Retina (tissue), 1 donor: ENCODE measurements at places on chromosomes 11 and 22.

- DNase-seq = no peak
These were observed 20.1 kb upstream of the SPINDOC start for GRCh38 chr11:63793161-63793560.

GRCh38 chr11:12415342-12415966 lies 38.1 kb downstream of the PARVA start:
- no peak for DNase-seq

DNA sequence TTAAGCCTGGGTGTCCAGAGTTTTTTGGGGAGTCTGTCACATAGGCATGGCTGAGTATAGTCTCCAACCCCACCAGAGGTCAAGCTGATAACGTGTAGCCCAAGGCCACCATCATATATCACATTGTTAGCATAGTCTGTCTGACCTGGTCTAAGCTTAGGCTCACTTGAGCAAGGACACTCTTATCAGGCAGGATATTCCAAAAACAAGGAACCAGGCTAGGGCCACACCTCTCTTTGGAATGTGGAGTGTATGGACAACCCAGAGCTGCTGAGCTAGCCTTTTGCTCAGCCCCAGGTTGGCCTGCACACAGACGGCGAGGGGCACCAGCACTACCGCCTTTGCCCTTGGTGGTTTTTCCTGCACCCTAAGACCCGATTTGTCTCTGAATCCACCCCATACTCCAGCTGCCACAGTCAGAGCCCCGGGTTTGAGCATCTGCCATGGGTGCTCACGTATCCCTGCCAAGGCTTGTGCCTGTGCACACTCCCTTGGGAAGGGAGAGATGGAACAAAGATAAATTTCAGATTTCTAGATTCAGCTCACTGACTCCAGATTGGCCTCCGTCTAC lies 7.2 kb downstream of the SNAP29 start:
- no peak for DNase-seq

DNA sequence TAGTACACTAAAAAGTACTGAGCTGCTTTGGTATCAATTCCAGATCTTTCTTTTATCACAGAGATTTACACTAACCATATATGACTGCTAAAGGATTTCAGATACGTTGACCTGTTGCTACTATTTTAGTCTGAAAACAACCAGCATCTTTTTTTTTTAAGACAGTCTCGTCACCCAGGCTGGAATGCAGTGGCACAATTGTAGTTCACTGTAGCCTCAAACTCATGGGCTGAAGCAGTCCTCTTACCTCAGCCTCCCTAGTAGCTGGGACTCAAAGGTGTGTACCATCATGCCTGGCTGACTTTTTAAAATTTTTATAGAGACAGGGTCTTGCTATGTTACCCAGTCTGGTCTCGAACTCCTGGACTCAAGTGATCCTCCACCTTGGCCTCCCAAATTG lies 24.2 kb upstream of the L3MBTL2 start:
- no peak for DNase-seq

DNA sequence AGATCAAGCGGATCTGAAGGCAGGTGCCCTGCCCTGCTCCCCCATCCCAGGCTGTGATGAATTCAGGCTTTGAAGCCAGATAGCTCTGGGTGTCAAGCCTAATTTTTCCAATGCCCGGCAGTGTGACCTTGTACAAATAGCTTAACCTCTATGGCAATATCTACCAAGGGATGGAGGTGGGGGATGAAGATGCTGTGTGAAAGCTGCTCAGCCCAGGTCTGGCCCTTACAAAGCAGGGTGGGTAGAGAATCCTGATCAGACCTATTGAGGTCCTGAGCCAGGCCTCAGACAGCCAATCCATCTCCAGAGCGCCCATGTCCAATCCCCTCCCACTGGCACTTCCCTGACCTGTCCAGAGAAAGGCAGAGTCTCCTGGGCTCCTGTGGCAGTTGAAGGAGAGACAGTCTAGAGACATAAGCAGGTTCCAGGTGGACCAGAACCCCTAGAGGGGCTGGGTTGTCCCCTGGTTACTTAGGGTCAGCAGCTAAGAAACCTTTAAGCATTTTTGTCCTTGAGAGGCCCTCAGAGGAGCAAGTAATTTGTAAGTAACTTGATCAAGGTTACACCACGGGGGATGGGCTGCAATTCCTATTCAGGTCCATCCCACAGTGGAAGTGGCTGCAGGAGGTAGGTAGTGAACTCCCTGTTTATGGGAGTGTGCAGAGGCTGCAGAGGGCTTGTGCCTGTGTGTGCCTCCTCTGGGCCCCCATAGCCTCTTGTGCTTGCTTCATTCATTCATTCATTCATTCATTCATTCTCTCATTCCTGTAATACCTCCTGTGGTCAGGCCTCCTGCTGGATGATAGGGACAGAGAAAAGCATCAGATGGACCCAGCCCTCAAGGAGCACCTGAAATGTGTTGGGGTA lies 10.4 kb downstream of the P2RY2 start:
- no peak for DNase-seq

GRCh38 chr11:128057786-128058395 lies 529.5 kb downstream of the ETS1 start:
- no peak for DNase-seq

GRCh38 chr22:35489239-35489638 lies 51.4 kb upstream of the RASD2 start:
- DNase-seq = peak; percentile 58

- no peak for DNase-seq
These were observed 36.5 kb upstream of the ANKK1 start for GRCh38 chr11:113351068-113351450.

DNA sequence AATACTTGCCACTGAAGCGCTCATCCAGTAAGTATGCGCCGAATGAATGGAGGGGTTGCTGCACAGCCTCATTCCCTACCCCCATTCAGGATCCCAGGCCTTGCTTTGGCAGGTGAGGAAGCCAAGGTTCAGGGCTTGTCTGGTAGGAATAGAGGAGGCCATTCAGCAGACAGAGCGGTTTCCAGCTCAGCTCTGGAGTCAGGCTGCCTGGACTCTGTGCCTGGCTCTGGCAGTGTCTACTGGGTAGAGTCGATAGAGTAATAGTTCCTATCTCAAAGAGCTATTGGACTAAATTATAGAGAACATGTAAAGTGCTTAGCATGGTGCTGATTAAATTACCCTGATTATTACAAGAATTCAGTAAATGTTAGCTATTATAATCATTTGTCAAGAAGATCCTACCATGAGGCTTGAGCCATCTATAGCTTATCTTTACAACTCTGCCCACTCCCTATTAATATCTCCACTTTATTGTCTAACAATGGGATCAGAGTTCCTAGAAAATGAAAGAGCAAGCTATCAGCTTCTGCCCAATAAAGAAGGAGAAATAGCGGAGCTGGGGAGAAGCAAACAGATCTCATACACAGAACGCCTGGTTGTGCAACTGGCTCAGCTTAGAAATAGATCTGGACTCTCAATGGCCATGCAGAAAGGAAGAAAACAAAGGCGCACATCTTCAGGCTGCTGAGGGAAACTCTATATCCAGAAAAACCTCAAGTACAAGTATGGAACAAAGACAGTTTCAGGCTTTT lies 6.6 kb upstream of the SNX32 start:
- no peak for DNase-seq

- DNase-seq = no peak
These were observed 19.2 kb downstream of the MRGPRX3 start for GRCh38 chr11:18151581-18151980.

- DNase-seq = peak; percentile 35
These were observed 1.7 kb upstream of the IGSF22 start for GRCh38 chr11:18727479-18728236.

DNA sequence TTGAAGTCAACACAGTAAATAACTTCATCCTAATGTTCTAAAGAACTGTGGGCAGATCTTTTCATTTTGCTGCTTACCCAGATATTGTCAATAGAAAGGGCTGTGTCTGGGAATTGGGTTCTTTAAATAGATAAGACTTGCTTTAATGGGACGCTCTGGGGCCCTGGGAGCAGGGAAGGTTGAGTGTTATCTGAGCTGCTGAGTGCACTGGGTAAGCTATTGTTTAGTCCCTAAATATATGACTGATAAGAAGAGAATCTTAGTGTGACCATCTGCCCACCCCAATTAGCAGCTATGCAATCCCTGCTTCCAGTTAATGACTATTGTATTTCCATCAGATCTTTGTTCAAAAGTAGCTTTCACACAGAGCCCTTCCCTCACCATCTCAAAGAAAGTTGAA lies 44.4 kb downstream of the ARHGAP42 start:
- DNase-seq = no peak

DNA sequence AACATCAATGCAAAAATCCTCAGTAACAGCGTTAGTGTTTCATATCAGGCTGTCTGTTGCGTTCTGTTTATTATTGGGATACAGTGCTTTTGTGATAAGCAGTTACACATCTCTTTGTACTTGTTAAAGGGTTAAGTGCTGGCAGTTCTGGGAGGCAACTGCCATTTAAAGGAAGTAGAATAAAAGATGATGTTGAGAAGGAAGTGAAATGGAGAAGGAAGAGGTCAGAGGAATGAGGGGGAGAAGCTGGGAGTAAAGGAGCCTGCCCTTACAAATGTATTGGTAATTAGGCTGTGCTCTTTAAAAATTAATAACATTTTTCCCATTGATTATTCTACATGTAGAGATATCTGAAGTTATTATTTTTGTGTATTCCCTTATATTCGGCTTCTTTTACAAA lies 674.7 kb downstream of the NTM start:
- no peak for DNase-seq

DNA sequence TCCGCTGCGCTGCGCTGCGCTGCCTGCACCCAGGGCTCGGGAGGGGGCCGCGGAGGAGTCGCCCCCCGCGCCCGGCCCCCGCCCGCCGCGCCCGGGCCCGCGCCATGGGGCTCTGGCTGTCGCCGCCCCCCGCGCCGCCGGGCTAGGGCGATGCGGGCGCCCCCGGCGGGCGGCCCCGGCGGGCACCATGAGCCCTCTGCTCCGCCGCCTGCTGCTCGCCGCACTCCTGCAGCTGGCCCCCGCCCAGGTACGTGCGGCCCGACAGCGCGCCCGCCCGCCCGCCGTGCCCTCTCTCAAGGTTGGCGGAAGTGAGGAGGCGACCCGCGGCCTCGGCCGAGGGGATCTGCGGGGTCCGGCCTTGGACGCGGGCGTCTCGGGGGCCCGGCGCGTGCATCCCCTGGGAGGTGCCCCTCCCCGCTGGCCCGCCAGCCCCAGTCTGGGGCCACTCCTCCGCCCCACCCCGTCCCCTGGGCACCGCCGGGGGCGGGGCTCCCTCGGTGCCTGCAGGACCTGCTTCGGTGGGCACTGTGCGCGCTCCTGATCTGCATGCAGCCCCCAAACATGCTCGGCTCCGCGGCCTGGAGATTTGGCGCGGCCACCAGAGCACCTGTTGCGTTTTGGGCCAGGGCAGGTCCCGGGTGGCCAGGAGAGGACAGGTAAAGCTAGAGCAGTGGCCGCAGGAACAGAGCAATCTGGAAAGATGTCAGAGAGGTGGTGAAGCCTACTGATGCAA lies 429 bp downstream of the VEGFB start:
- DNase-seq = peak; percentile 52

GRCh38 chr22:47918276-47918921 lies 1155.9 kb downstream of the TBC1D22A start:
- DNase-seq = peak; percentile 90

- peak; percentile 86 for DNase-seq
These were observed 497.2 kb downstream of the NTM start for GRCh38 chr11:131867457-131868257.

DNA sequence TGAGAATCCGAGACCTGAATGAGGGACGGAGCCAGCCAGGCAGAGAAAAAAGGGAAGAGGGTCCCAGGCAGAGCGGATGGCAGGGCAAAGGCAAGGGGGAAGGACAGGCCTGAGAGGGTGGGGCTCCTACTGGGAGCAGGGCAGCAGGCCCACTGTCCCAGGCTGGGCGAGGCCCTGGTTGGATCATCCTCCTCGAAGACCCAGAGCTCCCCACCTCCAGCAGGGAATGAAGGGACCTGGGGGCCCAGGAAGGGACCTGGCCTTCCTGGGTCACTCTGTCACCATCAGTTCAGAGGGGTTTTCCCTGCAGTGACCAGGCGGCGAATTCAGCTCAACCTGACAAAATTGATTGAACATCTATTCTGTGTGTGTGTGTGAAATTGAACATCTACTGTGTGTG lies 4.0 kb downstream of the CD5 start:
- no peak for DNase-seq

DNA sequence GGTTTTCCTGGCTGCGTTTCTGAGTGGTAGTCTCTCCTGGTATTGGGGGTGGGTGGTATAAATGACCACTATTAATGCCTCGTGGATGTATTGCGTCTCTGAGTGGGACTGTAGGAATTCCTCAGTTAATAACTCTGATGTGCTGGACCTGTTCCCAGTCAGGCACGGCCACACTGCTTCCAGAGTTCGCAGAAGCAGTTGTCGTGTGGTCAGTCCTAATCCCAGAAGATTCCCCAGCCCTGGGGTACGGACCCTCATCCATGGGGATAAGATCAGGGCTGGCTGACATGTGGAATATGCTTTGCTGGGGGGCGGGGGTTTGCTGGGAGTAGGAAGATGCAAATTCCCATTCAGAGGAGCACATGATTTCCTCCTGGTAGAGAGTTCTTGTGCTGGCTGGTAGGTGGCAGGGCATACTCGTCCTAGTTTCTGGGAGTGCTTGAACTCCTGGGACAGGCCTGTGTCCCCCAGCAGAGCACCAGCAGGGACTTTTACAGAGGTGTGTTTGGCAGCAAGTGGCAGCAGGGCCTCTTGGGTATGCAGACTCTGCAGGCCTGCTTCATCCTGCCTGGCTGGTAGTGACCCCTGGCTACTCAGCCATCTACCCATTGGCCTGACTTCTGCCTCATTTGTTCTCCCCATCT lies 157.4 kb downstream of the NAV2 start:
- DNase-seq = no peak

DNA sequence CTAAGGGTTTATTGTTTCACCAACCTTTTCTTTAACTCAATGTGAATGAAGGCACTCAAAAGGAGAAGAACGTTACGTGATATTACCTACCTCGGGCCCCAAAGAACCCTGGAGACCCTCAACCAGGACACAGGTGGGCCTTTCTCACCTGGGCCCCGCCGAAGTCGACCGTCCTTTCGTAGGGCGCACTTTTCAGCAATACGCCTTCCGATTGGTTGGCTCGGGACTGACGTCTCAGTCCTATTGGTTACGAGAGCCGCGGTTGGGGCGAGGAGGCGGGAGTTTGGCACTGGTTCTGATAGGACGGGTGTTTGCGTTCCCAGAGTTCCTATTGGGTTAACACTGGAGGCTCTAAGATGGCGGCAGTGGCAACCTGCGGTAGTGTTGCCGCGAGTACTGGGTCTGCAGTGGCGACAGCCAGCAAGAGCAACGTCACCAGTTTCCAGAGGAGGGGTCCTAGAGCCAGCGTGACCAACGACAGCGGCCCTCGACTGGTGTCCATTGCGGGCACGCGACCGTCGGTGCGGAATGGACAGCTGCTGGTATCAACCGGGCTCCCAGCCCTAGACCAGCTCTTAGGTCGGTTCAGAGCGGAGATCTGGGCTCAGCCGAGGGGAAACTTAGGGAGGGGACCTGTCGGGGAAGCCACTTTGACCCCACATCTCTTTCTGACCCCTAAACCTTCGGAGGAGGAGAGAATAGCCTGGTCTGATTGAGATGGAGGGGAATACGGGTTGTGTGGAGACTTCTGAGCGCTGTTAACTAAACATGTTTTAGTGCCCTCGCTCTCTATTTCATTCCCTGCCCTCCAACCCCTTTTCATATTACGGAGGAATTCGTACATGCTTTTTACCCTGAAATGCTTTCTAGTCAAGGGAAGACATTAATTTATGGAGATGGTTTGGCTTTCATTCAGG lies at the start of the genes ELP4 and IMMP1L:
Gene ELP4, plus strand, starts transcription at position 339 of the 917 bp plus-strand sequence. Its CDS starts 18 bp downstream, at position 357.
Gene IMMP1L, minus strand, starts transcription at position 194 of the 917 bp plus-strand sequence. CDS start 46,346 bp downstream, outside the sequence.
- peak; percentile 97 for DNase-seq
